ENCODE measurements at places on chromosomes 12 and 14.
A peak's percentile ranks its signal among the peaks of the same experiment; 100 is the strongest.

- no peak overlapping the region for H3K4me3 ChIP-seq
- no peak for DNase-seq
- H3K36me3 ChIP-seq: no peaks in the 10 kb centered on the region
Measured at GRCh38 chr14:55073856-55074255, 22.4 kb downstream of the MAPK1IP1L start.

DNA sequence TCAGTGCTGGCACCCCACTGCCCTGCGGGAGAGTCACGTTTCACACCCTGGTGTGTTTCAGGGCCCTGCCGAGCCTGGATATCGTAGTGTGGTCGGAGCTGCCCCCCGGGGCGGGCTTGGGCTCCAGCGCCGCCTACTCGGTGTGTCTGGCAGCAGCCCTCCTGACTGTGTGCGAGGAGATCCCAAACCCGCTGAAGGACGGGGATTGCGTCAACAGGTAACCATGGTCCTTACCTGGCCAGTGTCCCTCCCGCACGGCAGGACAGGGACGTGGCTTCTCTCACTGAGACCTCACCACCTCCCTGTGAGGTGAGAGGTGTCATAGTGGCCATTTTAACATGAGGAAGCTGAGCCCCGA lies 7.7 kb downstream of the MVK start:
- DNase-seq: no peak
- no peak overlapping the region for H3K27ac ChIP-seq
- no peaks in the 10 kb centered on the region for H3K4me1 ChIP-seq
- H3K36me3 ChIP-seq: peaks cover 54% of the 10 kb centered on the region
- no peaks in the 10 kb centered on the region for H3K27me3 ChIP-seq

DNA sequence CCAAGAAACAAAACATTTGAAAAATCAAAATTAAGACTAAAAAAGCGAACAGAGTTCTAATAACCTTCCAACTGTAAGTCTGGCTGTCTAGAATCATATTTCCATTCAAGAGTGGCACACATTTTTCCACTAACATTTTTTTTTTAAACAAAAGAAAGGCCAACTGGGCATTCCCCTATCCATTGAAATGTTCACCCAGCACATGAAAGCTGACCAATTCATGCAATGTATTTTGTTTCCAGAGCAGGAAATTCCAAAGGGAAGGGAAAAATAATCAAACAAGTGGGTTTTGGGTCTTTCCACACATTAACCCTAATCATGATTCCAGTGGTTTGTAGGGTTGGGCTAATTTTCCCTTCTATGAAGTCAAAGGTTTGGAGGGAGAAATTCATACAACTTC lies 206.5 kb downstream of the CALM1 start:
- peaks cover 12% of the 10 kb centered on the region for H3K4me1 ChIP-seq
- H3K27me3 ChIP-seq: no peaks in the 10 kb centered on the region
- H3K36me3 ChIP-seq: no peaks in the 10 kb centered on the region
- H3K27ac ChIP-seq: no peak overlapping the region

GRCh38 chr14:100155756-100156616 lies 3.5 kb downstream of the DEGS2 start:
- H3K27ac ChIP-seq: no peak overlapping the region
- no peaks in the 10 kb centered on the region for H3K36me3 ChIP-seq

- no peaks in the 10 kb centered on the region for H3K36me3 ChIP-seq
- no peaks in the 10 kb centered on the region for H3K27me3 ChIP-seq
- no peak for DNase-seq
- H3K4me3 ChIP-seq: no peak overlapping the region
Measured at GRCh38 chr12:111170543-111170942, 198.4 kb downstream of the PHETA1 start.

- no peak for DNase-seq
- H3K4me1 ChIP-seq: no peaks in the 10 kb centered on the region
- H3K27ac ChIP-seq: no peak overlapping the region
- no peaks in the 10 kb centered on the region for H3K36me3 ChIP-seq
- H3K4me3 ChIP-seq: no peak overlapping the region
Measured at GRCh38 chr12:76611533-76611932, 52.0 kb upstream of the OSBPL8 start.

GRCh38 chr12:16118586-16118985 lies 158.9 kb downstream of the SLC15A5 start:
- H3K27ac ChIP-seq: 0 out of 2 replicates have a peak overlapping the region, but pooled peaks have one; percentile 2
- no peaks in the 10 kb centered on the region for H3K36me3 ChIP-seq
- no peaks in the 10 kb centered on the region for H3K4me1 ChIP-seq

- H3K4me3 ChIP-seq: no peak overlapping the region
- H3K27me3 ChIP-seq: no peaks in the 10 kb centered on the region
- H3K4me1 ChIP-seq: no peaks in the 10 kb centered on the region
- no peaks in the 10 kb centered on the region for H3K36me3 ChIP-seq
- DNase-seq: no peak
Measured at GRCh38 chr12:80282761-80283160, 161.3 kb upstream of the PTPRQ start.

DNA sequence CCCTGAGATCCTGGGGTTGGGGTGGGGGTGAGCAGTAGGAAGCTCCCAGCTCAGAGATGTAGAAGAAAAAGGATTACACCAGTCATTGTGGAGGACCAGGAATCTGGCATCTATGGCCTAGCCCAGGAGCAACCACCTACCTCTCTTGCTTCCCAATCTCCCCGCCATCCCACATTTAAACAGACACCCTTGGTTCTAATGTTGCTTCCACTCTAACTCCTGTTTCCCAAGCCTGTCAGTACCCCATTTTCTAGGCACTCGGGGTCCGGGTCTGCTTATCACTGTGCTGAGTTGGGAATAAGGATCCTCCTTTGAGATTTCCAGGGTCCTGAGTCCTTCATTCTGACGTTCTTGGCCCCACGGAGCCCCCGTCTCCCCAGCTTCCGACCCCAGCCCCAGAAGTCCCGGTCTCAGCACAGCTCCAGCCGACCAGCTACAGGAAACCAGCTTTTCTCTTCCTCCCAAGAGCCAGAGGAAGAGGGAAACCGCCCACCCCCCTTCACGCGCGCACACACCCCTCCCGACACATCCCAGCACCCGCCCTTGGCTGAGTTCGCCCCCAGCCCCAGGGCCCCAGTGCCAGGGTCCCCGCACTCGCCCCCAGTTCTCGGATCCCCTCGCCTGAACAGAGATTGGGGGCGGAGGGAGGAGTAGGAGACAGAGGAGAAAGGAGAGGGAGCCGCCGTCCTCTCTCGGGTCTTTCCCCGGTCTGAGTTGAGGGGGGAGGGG lies 1.2 kb downstream of the ITGA5 start:
- H3K4me3 ChIP-seq: peak overlapping the region; percentile 92
- peaks cover 12% of the 10 kb centered on the region for H3K27me3 ChIP-seq
- DNase-seq: no peak
- H3K27ac ChIP-seq: no peak overlapping the region
- H3K4me1 ChIP-seq: peaks cover 6% of the 10 kb centered on the region
- no peaks in the 10 kb centered on the region for H3K36me3 ChIP-seq

GRCh38 chr14:93946104-93946503 lies 19.0 kb downstream of the FAM181A start:
- no peaks in the 10 kb centered on the region for H3K36me3 ChIP-seq
- H3K27me3 ChIP-seq: no peaks in the 10 kb centered on the region
- H3K4me1 ChIP-seq: no peaks in the 10 kb centered on the region
- H3K27ac ChIP-seq: no peak overlapping the region

DNA sequence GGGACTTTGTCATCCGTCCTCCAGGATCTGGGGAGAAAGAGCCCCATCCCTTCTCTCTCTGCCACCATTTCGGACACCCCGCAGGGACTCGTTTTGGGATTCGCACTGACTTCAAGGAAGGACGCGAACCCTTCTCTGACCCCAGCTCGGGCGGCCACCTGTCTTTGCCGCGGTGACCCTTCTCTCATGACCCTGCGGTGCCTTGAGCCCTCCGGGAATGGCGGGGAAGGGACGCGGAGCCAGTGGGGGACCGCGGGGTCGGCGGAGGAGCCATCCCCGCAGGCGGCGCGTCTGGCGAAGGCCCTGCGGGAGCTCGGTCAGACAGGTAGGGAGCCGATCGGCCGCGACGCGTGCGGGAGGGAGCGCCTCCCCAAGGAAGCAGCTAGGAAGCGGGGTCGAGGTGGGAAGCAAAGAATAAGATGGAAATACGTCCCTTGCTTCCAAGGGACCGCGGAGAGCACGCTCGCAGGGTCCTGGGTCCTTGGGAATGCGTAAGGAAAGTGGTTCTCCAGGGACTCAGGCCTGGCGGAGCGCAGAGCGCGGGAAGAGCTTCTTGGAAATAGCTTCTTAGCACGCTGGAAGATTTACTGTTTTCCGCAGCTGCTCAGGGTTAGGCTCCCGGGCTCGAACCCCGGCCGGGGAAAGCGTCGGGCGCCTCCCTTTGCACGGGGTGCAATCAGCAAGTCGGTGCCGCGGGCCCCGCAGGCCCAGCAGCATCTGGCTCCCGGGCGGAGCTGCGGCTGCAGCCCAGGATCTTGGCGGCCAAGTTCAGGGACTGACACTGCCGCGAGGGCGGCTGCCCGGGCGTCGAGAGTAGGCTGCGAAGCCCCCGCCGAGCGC lies 457 bp downstream of the SOCS2 start:
- H3K4me1 ChIP-seq: peaks cover 2% of the 10 kb centered on the region
- H3K36me3 ChIP-seq: no peaks in the 10 kb centered on the region
- no peak for DNase-seq
- H3K4me3 ChIP-seq: peak overlapping the region; percentile 63

DNA sequence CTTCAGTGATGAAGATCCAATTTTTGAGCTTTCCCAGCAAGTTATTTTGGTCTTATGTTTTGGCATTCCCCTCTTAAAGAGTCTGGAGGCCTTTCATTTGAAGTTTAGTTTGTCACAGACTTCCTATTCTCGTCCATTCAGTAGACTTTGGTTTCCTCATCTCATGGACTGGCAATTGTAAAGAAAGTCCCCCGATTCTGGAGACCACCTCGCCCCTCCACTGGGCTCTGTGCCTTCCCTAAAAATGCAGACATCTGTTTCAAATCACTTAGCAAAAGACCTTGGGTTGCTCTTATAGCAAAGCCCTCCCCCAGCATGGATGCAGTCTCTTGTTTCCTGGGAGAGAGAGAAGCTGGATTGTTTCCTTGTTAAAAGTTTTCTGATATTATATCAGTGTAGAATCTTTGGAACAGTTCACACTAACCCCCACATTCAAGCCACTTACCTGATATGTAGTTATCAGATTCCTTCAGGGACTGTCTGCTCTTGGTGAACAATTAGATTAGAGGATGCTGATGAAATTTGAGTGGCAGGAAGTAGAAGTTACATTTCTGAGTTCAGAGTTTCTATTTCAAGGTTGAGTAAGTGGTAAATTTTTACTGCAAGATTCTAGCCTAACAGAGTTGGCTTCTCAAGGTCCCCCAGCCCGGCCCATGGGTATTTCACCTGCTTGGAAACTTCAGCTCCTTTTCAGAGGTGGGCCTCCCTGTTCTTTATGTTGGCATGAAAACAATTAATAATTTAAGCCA lies 56.3 kb downstream of the PLXNC1 start:
- H3K27ac ChIP-seq: no peak overlapping the region
- H3K36me3 ChIP-seq: no peaks in the 10 kb centered on the region
- no peak for DNase-seq
- no peak overlapping the region for H3K4me3 ChIP-seq

DNA sequence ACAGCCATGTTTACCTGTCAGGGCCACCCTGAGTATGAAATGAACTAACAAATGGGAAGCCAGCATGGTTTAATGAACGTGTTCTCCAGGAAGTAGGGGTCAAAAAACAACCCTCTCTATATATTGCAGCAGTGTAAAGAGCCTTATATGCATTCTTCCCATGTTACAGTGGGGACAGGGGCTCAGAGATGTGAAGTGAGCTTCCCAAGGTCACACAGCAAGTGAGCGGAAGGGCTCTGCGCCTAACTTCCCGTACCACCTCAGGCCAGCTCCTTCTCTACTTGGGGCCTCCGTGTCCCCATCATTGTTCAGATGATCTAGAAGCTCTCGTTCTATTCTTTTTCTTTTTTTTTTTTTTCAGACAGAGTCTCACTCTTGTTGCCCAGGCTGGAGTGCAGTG lies 105.1 kb upstream of the MAP1LC3B2 start:
- DNase-seq: no peak
- H3K4me3 ChIP-seq: no peak overlapping the region
- no peak overlapping the region for H3K27ac ChIP-seq

DNA sequence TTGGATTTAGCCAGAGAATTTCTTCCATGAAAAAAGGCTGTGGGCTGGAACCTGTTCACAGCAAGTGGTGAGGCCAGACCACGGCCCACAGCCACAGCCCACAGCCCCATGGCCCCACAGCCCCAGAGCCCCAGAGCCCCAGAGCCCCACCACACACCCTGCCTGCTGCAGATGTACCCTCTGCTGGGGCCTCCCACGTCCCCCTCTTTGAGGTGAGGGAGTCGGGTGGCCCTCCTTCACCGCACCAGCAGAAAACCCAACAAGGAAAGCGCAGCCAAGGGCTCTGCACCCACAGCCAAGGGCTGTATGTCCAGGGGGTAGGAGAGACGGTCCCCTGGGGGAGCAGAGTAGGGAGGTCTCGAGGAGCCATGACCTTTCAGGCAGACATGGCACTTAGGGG lies 327.5 kb upstream of the DIO3 start:
- no peaks in the 10 kb centered on the region for H3K27me3 ChIP-seq
- peaks cover 6% of the 10 kb centered on the region for H3K4me1 ChIP-seq
- H3K27ac ChIP-seq: no peak overlapping the region
- no peak for DNase-seq
- no peaks in the 10 kb centered on the region for H3K36me3 ChIP-seq
- H3K4me3 ChIP-seq: no peak overlapping the region

DNA sequence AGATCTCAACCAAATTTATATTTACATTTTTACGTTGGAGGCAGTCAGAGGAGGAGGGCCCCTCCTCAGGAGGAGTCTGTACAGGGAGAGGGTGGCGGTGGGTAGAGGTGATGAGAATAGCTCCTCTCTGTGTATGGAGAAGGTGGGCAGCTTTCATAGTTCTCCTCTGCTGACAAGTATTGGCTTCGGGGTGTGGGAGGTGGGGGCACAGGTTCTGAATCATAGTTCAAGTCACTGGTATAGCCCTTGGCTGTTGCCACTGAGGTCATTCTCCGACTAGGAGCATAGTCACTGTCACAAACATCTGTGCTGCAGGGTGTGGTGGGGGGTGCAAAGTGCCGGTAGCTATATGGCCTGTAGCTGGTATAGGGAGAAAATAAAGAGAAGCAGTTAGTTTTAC lies 50.3 kb downstream of the BCL2L14 start:
- no peaks in the 10 kb centered on the region for H3K27me3 ChIP-seq
- H3K4me1 ChIP-seq: no peaks in the 10 kb centered on the region
- H3K36me3 ChIP-seq: peaks cover 25% of the 10 kb centered on the region
- H3K27ac ChIP-seq: no peak overlapping the region
